Ascending aorta (tissue), 2 donors: ENCODE measurements at places on chromosomes 12 and 14. TPM values are rescaled to one million over a fixed set of nuclear protein-coding genes. Genes with fewer than 3 reads are reported as not detected.

The MAGOHB gene
- total RNA-seq = 5.4 TPM

The ASCL1 gene
- total RNA-seq = not detected

The HAL gene
- 1.5 TPM for total RNA-seq

DNA sequence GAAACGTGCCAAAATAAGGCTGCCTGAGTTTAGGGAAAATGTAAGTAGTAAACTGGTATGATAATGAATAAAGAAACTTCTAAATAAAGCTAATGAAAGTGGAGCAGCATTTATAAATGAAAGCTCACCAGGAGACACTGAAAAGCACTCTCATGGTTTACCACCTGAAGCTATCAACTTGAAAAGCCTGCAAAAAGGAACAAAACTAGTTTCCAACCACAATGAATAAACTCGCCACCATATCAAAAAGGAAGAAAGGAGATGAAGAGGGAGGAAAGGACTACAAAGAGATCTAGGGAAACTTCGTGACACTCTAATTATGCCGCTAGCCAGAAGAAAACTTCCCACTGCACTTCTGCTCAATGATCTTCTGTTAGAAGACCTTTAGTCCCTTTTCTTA lies 66.7 kb downstream of the MED13L start:
- no peaks in the 10 kb centered on the region for H3K36me3 ChIP-seq
- no peak overlapping the region for H3K27ac ChIP-seq
- peaks cover 25% of the 10 kb centered on the region for H3K4me1 ChIP-seq

DNA sequence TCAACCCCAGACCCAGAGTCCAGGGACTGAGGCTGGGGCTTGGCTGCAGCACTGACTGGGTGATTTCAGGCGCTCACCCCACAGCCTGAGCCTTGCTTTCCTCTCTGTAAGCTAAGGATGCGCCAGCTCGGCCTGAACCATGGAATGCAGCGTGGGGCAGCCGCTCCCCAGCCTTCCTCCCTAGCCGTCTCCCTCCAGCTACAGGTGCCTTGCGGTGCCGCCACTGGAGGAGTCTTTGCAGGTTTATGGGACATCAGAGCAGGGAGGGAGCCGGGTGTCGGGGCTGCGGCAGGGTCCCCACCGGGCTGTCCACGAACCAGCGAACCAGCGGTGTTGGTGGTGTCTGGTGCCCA lies 19.4 kb downstream of the PPP2R5C start:
- no peak overlapping the region for H3K27ac ChIP-seq
- H3K4me3 ChIP-seq = peak overlapping the region; percentile 70
- no peaks in the 10 kb centered on the region for H3K36me3 ChIP-seq
- no peaks in the 10 kb centered on the region for H3K27me3 ChIP-seq
- DNase-seq = no peak

GRCh38 chr12:11769723-11770514 lies 120.4 kb downstream of the ETV6 start:
- peaks cover 52% of the 10 kb centered on the region for H3K4me1 ChIP-seq
- no peaks in the 10 kb centered on the region for H3K36me3 ChIP-seq
- H3K27me3 ChIP-seq = no peaks in the 10 kb centered on the region
- H3K4me3 ChIP-seq = no peak overlapping the region
